ENCODE measurements at places on chromosomes 7 and 10. TPM values are rescaled to one million over a fixed set of nuclear protein-coding genes. Genes with fewer than 3 reads are reported as not detected.

The LIPK gene
- 10.6 TPM for total RNA-seq

The HOXA3 gene
- 4.9 TPM for total RNA-seq

The OPN4 gene
- not detected for total RNA-seq

The SHH gene
- total RNA-seq: 3.2 TPM

The ATOH7 gene
- total RNA-seq: not detected

The CYP2W1 gene
- 17.4 TPM for total RNA-seq

The CFAP70 gene
- total RNA-seq: 3.4 TPM

The GIMAP5 gene
- total RNA-seq: 11.5 TPM

The CALN1 gene
- 2.6 TPM for total RNA-seq

The CNPY1 gene
- total RNA-seq: 0.10 TPM

The AUTS2 gene
- 61.0 TPM for total RNA-seq

The DAGLB gene
- total RNA-seq: 12.6 TPM

The ANXA8 gene
- total RNA-seq: 4.6 TPM

The BTBD16 gene
- total RNA-seq: 1.3 TPM

The FKBP6 gene
- not detected for total RNA-seq

The TNKS2 gene
- total RNA-seq: 61.3 TPM

The JAZF1 gene
- 22.1 TPM for total RNA-seq

The SPACDR gene
- 0.49 TPM for total RNA-seq

The CFAP46 gene
- total RNA-seq: 0.39 TPM

The PRKG1 gene
- 41.8 TPM for total RNA-seq

The RNF32 gene
- 0.89 TPM for total RNA-seq

The CYP3A5 gene
- 24.9 TPM for total RNA-seq

The ASIC3 gene
- 0.39 TPM for total RNA-seq

The DNAJC12 gene
- 2.7 TPM for total RNA-seq

The FXYD4 gene
- total RNA-seq: not detected

Data from skin of body (tissue), 3 donors.